ENCODE measurements at places on chromosomes 7 and 10. TPM values are rescaled to one million over a fixed set of nuclear protein-coding genes. Genes with fewer than 3 reads are reported as not detected.

LRRN3 gene
- 6.3 TPM for total RNA-seq

CRTAC1 gene
- 2.5 TPM for total RNA-seq

SEMA3E gene
- 0.96 TPM for total RNA-seq

AKR1D1 gene
- not detected for total RNA-seq

CCDC71L gene
- total RNA-seq = 38.9 TPM

RBP4 gene
- not detected for total RNA-seq

PDE1C gene
- total RNA-seq = 3.3 TPM

CHPF2 gene
- total RNA-seq = 38.1 TPM

CNPY1 gene
- total RNA-seq = not detected

PDK4 gene
- not detected for total RNA-seq

TDRD1 gene
- not detected for total RNA-seq

IDI2 gene
- not detected for total RNA-seq

IFIT5 gene
- total RNA-seq = 5.1 TPM

TBX20 gene
- total RNA-seq = 1.2 TPM

OR6B1 gene
- not detected for total RNA-seq

NEBL gene
- 0.74 TPM for total RNA-seq

VWA2 gene
- not detected for total RNA-seq

BMI1 gene
- 23.3 TPM for total RNA-seq

NUP205 gene
- total RNA-seq = 56.5 TPM

UCN3 gene
- total RNA-seq = not detected

ERVW-1 gene
- not detected for total RNA-seq

CLRN3 gene
- not detected for total RNA-seq

CUZD1 gene
- 2.4 TPM for total RNA-seq

GNA12 gene
- total RNA-seq = 66.2 TPM

CDH23 gene
- 2.0 TPM for total RNA-seq

CREB5 gene
- total RNA-seq = 50.4 TPM

HOXA3 gene
- total RNA-seq = not detected

LIPN gene
- not detected for total RNA-seq

INA gene
- 625 TPM for total RNA-seq

ANKRD1 gene
- total RNA-seq = not detected

GPC2 gene
- 530 TPM for total RNA-seq

ELN gene
- total RNA-seq = 3.7 TPM

IL6 gene
- total RNA-seq = not detected

CYP17A1 gene
- not detected for total RNA-seq

NPSR1 gene
- total RNA-seq = not detected

Data from glutamatergic neuron (in vitro differentiated cells).